ENCODE measurements at places on chromosomes 11 and 22.

GRCh38 chr22:45551310-45552016 lies 48.8 kb downstream of the FBLN1 start:
- no peak for DNase-seq

DNA sequence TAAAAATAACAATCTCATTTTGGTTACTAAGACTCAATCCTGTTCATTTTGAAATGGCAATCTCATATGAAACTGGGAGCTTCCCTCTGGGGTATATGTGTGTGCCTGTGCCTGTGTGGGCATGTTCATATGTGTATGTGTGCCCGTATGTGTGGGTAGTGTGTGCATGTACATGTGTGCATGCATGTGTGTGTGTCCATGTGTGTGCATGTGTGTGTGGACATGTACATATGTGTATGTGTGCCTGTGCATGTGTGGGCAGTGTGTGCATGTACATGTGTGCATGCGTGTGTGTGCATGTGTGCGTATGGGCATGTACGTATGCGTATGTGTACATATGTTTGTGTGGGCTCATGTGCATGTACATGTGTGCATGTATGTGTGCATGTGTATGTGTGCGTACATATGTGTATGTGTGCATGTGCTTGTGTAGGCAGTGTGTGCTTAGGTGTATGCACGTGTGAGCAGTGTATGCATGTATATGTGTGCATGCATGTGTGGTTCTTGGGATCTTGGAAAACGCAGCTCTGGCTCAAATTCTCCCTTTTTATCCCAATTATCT lies 24.5 kb upstream of the CACNG2 start:
- no peak for DNase-seq

DNA sequence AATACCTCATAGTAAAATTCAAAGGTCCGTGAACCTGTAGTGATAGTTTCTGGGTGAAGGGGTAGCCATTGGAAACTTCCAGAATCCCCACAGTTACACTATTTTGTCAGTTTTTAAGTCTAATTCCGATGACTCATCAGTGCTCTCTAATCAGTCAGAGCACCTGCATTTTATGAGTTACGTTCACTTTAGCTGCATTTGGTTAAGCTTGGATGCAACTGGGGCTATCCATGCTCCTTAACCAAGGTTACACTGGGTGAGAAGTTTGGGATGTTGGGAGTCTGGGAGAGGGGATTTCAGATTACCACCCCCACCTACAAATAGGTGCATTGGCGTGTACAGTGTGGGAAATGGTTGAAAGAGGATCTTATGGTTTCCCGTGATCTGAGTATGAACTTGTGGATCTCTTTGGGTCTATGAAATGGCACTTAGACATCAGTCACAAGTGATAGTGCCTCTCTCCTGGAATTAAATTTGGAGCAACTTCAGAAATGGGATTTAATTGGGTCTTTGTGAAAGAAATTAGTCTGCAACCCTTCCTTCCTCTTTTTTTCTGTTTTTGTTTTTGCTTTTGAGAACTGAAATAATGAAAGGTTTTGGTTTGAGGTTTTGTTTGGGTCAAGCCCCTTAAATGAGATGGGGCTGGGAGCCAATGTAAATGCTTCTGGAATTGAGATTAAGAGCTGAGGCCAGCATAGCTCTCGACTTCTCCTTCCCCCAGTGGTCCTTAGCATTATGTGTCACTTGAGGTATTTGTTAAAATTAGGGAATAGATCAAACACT lies 31.5 kb downstream of the EHF start:
- DNase-seq = no peak

DNA sequence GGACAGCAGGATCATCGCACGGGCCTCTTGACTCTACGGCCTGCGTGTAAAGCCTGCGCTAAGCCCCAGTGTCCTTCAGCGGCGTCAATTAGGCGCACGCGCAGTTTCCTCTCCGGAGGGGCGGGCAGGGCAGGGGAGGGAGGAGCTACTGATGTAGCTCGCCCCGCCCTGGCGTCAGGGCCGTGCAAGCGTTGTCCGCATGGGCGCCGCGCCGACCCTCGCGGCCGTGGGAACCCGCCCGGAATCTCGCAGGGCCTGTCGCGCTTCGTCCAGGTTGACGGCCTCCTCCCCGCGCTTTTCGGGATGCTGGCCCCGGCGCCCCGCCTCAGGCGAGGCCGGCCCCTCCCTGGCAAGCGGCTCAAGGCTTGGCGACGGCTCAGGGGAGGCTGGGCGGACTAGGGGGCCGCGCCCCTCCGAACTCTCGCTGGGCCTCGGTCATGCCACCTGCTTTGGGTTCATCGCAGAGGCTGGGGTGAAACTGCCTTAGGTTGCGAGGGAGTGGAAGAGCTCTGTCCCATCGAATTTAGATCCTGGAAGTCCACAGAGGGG lies 61.1 kb downstream of the ST3GAL4 start:
- no peak for DNase-seq

DNA sequence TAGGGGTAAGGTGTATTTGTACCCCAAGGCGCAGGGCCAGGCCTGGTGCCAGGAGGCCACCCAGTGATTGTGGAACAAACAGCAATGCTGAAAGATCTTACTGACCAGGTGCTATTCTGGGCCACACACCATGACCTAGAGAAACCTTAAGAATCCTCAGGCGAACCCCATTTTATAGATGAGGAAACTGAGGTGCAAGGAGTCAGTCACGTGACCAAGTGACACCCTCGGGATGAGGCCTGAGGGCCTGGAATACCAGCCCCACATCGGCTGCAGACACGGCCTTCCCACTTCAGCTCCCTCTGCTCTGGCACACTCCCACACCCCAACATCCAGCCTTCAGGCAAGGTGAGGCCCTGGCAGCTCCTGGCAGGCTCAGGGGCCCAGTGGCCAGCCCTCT lies 13.1 kb downstream of the CABP7 start:
- no peak for DNase-seq

DNA sequence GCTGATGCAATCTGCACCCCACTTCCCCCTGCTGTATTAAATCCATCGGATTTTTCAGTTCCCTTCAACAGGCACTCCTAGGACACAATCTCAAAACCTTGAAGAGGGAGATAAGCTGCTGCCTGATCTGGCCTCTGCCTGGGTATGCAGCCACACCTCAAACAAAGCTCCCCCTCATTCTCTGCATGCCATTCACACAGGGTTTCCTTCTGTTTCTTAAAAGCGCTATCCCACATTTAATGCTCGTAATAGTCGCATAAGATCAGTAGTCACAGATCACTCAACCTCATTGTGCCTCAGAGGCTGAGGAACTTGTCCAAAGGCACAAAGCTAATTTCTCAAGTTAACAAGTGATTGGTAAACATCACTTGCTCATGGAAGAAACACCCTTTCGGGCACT lies 34.0 kb downstream of the UQCR10 start:
- DNase-seq = no peak

DNA sequence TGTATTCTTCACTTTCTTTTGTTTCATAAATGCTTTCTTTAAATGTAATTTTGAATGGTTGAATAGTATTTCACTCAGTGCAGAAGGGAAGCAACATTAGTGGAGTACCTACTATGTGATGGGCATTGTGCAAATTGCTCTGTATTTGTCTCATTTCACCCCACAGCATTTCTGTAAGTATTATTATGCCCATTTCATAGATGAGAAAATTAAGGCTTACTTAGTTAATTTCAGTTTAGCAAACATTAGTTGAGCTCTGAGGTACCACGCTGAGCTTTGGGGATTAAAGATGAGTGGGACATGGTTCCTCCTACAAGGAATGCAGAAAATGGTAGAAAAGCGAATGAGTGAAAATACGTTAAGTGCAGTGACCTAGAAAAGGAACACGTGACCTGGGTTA lies 58.1 kb downstream of the SWAP70 start:
- DNase-seq = no peak

GRCh38 chr11:121669422-121669821 lies 216.7 kb upstream of the SORL1-AS1 start:
- DNase-seq = no peak

GRCh38 chr11:94924612-94925011 lies 48.7 kb downstream of the CWC15 start:
- no peak for DNase-seq

DNA sequence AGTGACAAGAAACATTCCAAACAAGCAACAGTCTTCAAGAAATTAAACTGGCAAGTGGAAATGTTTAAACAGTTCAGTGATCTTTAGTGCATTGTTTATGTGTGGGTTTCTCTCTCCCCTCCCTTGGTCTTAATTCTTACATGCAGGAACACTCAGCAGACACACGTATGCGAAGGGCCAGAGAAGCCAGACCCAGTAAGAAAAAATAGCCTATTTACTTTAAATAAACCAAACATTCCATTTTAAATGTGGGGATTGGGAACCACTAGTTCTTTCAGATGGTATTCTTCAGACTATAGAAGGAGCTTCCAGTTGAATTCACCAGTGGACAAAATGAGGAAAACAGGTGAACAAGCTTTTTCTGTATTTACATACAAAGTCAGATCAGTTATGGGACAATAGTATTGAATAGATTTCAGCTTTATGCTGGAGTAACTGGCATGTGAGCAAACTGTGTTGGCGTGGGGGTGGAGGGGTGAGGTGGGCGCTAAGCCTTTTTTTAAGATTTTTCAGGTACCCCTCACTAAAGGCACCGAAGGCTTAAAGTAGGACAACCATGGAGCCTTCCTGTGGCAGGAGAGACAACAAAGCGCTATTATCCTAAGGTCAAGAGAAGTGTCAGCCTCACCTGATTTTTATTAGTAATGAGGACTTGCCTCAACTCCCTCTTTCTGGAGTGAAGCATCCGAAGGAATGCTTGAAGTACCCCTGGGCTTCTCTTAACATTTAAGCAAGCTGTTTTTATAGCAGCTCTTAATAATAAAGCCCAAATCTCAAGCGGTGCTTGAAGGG lies 6.0 kb downstream of the MALAT1 start:
- no peak for DNase-seq

DNA sequence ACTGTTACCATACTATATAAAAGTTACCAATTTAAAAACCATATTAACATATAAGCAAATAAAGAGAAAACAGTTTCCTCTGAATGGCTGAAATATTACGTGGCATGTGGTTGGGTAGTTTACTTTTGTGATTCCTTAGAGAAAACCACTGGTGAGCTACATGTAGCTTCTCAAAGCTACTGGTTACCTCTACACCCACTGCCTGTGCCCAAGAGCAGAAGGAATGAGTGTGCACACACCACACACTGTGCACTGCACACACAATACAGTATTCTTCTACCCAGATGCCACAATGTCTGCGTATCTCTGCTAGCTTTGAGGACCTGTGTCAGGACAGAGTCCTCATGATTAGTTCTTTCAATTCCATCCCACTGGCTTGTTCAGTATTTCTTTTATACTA lies 25.5 kb upstream of the YPEL1 start:
- DNase-seq = no peak

- peak; percentile 66 for DNase-seq
Observed at GRCh38 chr22:37538590-37539357, 19.6 kb upstream of the CARD10 start.

DNA sequence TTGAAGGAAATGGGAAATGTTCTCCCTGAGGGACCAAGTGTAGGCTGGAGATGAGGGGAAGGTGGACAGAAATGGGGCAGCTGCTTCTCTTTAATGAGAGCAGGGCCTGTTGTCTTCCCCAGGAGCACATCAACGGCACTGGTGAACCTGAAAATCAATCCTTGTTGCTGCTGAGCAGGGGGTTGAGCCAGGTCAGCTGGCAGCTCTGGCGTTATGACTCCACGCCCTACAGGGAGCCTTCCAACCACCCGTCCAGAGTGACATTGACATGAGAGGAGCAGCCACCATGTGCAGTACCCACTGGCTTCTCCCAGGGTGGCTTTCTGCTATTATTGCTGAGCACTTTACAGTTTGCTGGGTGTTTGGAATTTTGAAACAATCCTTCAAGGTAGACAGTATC lies 116.9 kb upstream of the LDLRAD3 start:
- DNase-seq = no peak

DNA sequence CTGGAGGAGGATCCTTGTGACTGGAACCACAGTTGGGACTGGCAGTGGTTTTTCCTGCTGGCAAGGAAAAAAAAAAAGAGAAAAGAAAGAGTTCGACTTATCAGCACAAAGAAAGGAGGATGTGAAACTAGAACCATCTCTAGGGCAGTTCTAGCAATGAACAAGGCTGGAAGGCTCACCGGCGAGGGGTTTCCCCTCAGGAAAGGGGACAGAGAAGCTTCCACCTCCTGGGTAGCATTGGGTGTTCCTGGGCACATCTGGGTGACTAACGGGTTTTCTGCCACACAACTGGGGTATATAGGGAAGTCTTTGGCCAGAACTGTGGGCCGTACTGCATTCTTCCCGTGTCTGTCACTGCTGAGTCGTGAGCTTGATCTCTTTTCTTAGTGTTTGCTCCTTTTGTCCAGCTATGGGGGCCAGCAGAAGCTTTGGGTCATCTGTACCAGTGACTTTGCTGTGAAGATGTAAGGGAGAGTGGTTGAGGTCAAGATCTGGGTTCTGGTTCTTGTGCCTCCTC lies 109.4 kb upstream of the OR4B1 start:
- peak; percentile 56 for DNase-seq

DNA sequence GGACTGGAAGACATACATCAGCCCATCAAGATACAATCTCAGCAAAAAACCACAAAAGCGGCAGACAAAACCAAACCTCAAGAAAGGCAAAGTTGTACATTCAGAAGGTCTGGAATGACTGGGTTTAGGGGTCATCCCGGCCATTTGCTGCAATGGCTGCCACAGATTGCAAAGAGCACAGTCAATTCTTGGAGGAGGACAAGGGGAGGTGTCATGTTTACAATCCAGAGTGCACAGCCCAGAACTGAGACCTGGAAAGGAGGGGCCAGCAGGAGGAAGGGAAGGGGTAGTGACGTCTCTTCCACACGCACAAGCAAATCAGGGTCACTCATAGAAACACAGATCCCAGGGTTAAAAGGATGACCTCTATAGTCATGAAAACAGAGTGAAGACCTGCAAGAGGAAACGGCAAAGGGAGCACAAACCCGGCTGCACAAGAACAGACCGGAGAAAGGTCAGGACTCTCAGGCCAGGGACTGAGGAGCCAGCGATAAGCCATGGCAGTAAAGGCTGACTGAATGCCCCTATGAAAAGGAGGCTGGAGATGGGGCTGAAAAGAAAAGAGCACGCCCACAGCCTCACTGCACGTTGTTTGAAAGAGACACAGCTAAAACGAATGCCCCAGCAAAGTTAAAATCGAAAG lies 18.2 kb upstream of the MUC5AC start:
- no peak for DNase-seq

DNA sequence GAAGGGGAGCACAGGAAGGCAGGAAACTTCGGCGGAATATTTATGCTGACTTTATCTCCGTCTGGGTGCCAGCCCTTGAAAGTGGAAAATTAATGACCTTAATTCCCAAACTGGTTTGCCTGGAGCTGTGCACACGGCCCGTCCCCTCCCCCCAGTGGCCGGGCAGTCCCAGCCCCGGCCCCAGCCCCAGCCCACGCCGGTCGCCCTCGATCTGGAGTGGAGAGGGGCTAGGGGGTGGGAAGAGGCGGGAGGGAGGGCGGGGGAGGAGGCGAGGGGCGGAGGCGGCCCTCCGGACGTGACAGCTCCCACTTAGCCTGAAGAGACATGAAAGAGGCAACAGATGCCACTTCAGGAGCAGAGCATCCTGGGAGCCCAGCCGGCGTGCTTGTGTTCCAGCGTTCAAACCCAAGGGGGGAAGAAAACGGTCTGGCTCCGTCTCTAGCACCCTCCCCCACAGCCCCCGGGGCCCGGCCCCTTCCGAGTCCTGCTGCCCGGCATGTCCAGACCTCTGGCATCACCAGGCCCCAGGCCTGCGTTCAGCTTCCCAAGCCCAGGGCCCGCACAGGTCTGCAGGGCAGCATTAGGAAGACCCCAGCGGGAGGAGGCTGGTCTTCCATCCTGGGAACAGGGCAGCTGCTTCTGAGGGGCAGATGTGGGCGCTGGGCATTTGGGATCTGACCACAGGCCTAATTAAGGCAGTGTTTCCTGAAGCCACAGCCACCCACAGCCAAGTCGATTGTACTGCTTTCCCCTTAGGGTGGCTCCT lies 20.0 kb upstream of the LMO1 start:
- no peak for DNase-seq
